ENCODE measurements at places on chromosomes 2 and 18. TPM values are rescaled to one million over a fixed set of nuclear protein-coding genes. Genes with fewer than 3 reads are reported as not detected.

- peak; percentile 28 for DNase-seq
Observed at GRCh38 chr2:182240862-182241371, 185.9 kb downstream of the PDE1A start.

- no peak for DNase-seq
Observed at GRCh38 chr2:46377101-46377581, 79.9 kb downstream of the EPAS1 start.

- DNase-seq = no peak
Observed at GRCh38 chr2:48112911-48113680, 206.8 kb upstream of the FBXO11 start.

- DNase-seq = no peak
Observed at GRCh38 chr2:105910497-105911238, 166.0 kb downstream of the NCK2 start.

Gene ARHGEF33
- total RNA-seq = 0.34 TPM

- DNase-seq = no peak
Observed at GRCh38 chr2:48600204-48600813, 17.3 kb upstream of the GTF2A1L start.

DNA sequence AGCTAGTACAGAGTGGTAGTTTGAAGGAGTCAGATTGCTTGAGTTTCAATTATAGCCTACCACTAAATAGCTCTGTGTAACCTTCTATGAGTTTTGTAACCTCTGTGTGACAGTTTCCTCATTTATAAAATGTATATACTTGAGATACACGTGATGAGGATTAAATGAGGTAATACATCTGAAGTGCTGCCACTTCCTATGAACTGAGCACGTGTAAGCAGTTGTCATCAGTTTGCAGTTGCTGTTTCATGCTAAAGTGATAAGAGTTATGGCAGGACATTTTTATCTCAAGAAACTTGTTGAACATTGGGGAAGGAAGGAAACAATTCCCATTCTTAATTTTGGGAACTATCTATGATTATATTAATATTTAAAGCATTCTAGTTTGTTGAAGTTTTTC lies 38.5 kb downstream of the CARF start:
- DNase-seq = no peak

- no peak for DNase-seq
Observed at GRCh38 chr18:56026509-56026908, 438.5 kb upstream of the TCF4 start.

DNA sequence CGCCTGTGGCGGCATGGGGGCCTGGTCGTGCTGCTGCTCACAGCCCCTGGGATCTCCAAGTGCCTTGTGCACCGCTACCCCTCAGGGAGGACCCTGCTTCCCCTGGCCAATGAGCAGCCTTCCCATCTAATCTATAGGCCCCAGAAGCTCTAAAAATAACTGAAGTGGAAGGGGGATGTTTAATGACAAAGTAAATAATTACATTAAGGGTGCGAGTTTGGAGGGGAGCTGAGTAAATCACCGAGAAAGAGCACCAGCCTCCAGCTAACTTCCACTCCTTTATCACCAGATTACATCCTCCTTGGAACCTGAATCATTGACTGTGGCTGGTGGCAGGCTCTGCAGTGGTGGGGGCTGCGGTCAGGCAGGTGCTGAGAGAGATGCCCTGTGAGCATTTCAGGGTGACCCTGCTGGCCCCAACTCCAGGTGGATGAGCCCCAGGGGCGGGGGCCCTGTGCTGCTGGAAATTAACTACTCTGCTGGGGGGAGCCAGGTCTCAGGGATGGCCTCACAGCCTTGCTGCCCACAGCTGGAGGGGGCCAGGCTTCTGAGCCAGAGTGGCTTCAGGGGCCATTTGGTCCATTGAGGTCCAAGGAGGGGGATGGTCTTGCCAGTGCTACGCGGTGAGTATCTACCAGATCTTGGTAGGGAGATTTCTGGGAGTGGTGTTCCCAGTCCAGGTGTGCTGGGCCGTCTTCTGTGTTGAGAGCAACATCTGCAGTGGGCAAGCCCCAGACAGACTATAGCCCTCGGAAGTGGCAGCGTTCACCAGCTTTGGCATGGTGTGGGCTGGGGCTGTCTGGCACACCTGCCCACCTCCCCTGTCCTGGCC lies 74.2 kb downstream of the GLI2 start:
- DNase-seq = no peak

Gene ACYP2
- total RNA-seq = 6.4 TPM

- DNase-seq = no peak
Observed at GRCh38 chr2:34102339-34102738, 503.2 kb upstream of the FAM98A start.

DNA sequence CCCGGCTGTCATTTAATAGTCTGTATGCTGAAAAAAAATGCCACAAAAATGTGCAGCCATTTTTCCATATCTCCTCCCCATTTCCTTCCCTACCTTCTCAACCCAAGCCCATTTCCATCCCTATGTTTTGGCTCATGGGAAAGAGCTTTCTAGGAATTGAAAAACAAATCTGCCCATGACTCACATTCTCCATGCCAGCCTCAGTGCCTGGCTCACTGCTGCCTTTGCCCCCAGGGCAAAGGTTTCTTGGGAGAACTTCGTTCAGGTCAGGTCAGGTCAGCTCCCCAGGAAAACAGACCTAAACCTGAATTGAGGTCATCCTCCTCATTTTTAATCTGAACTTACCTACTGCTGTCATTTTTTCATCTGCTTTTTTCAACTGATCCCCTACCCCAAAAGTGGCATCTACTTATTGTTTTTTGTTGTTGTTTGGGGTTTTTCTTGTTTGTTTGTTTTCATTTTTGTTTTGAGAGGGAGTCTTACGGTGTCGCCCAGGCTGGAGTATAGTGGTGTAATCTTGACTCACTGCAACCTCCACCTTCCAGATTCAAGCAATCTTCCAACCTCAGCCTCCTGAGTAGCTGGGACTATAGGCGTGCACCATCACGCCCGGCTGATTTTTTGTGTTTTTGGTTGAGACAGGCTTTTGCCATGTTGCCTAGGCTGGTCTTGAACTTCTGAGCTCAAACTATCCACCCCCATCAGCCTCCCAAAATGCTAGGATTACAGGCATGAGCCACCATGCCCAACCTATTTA lies 66.7 kb downstream of the FECH start:
- DNase-seq = no peak

GRCh38 chr2:193963472-193964119 lies 1693.4 kb upstream of the SLC39A10 start:
- DNase-seq = no peak

DNA sequence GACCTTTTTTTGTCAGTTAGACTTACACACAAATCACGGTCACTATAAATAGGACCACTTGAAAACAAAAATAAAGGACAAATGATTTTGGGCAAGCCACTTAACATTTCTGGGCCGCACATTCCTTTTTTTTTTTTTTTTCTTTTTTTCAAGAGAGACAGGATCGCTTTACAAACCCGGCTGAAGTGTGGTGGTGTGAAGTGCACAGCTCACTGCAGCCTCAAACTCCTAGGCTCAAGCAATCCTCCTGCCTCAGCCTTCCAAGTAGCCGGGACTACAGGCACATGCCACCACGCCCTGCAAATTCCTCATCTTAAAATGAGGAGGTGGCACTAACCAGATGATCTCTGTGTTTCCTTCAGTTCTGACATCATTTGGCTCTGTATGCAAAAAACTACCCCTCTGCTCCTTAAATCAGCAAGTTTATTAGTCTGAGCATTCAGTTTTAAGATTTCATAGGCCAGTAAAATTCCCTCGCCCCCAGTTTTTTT lies 28.3 kb upstream of the MRO start:
- no peak for DNase-seq

GRCh38 chr18:26327062-26327461 lies 100.8 kb downstream of the TAF4B start:
- DNase-seq = no peak

DNA sequence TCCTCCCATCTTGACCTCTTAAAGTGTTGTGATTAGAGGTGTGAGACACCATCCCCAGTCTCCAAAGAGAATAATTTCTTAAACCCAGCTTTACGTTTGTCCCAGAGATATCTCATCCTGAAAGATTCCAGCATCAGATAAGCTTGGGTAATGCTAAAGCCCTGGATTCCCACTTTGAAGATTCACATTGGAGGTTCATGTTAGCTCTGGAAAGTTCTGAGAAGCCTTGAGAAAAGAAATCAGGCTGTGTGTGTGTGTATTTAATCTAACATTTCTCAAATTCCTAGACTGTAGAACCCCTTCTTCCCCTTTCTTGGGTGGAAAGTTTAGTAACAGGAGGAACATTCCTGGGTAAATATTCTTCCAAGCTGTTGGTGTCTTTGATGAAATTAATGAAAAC lies 18.0 kb downstream of the ZNF532 start:
- DNase-seq = no peak

- no peak for DNase-seq
Observed at GRCh38 chr2:84640411-84640810, 124.1 kb downstream of the DNAH6 start.

DNA sequence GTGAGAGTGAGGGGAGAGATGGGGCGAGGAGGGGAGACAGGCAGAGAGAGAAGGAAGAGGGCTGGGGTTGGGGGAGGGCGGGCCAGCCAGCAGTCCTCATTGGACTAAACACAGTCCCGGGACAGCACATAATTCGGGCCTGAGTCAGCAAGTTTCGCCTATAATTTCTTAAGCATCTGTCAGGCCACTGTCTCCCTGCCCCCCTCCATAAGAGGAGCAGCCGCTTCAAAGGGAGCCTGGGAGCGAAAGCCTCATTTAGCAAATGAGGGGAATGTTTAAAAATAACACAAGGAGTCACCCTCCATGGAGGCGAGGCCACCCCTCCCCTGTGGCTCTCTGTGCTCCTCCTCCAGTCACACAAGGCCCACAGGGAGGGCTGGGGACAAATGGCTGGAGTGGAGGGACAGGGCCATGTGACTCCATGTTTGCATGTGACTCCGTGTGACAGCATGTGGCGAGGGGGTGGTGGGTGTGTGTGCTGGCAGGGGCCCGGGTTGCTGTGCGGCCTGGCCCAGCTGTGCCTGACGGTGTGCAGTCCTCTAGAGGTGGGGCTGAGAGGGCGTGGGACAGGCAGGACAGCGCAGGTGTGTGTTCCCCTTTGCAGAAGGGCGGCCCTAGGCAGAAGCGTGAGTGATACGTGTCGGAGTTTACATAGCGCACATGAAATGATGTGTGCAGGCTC lies 162.4 kb downstream of the CELF4 start:
- no peak for DNase-seq

- DNase-seq = no peak
Observed at GRCh38 chr2:28582152-28582551, 86.3 kb downstream of the PLB1 start.

Gene GCG
- not detected for total RNA-seq

DNA sequence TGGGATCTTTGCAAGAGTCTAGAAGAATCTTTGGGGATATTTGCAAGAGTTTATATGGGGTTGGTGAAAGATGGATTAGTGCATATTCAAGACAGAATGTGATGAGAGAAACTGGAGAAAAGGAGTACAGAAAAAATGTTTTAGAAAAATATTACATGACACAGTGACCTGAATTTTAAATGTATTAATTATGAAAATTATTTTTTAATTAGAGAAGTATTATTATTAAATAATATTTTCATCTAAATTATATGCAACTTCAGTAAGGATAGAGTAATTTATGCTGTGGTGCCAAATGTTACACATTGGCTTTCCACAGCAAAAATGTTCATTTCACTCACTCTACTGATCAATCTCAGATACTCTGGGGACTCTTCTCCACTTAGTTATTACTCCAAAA lies 1442.8 kb upstream of the SLC39A10 start:
- no peak for DNase-seq

Gene EDAR
- total RNA-seq = 0.36 TPM

- no peak for DNase-seq
Observed at GRCh38 chr2:202750763-202751427, 116.1 kb downstream of the FAM117B start.

DNA sequence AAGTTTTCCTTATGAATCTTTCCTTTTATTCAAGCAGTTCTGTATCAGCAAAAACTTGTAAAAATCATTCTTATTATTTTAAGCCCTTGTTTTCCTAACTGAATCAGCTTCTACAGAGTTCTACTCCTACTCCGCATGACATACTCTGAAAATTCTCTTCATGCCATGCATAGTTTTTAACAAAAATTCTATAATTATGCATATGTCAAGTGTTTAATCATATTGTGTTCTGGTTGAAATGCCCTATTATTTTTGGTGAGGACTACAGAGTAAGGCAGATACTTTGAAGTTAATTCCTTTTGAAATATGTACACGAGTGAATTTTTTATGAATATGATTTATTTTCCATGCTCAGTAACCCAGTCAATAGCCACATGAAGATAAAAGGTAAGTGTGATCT lies 28.8 kb downstream of the ANKRD30B start:
- no peak for DNase-seq

Gene NOSTRIN
- not detected for total RNA-seq

DNA sequence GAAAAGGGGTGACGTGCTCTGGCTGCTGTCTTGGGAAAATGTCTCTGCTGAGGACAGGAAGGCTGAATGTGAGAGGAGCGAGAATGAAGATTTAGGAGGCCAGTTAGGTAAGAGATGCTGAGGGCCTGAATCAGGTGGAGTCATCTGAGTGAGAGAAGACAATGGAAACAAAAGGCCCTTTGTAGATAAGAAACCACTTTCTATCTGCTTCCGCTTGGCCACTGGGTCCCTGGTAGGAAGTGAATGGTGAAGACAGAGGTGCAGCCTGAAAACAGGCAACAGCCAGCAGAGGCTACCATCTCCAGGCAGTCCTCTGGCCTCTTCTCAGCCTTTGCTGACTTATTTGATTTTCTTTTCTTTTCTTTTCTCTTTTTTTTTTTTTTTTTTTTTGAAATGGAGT lies 374.0 kb upstream of the SLC14A2 start:
- no peak for DNase-seq

GRCh38 chr18:11851806-11852337 lies 659 bp downstream of the CHMP1B start:
- DNase-seq = peak; percentile 67

DNA sequence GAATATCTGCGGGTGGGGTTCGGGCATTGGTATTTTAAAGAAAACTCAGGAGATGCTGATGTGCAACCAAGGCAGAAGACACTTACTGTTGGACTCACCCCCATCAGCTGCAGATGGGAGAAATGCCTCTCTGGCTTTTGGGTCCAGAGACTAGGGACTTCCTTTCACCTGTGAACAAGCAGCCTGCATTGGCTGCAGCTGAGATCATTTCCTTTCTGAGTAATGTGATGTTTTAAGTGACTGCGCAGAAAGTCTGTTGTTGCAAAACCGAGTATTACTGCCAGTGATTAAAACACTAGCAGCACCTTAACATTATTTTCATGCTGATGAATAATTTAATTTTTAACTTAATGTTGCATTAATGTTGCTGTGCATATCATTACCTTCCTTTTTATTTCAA lies 143.0 kb downstream of the TSN start:
- DNase-seq = no peak

- peak; percentile 94 for DNase-seq
Observed at GRCh38 chr2:241609859-241610793, 26.8 kb downstream of the THAP4 start.

DNA sequence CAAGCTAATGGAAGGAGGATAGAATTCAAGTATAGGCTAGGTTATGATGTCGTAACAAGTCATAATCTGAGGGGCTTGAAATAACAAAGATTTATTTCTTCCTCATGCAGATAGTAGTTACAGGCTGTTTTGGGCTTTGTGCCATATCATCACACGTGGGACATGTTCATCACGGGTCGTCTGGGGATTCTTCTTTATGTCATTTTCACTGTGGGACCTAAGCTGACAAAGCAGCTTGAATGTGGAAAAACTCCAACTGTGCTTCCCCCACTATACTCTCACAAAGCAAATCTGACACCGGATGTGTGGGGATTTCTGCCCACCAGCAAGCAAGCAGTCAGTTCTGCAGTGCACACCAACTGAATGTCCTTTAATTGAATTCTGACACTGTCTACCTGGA lies 124.8 kb downstream of the LTBP1 start:
- DNase-seq = no peak

Gene DYNAP
- total RNA-seq = not detected

GRCh38 chr2:121095257-121096080 lies 189.5 kb downstream of the TFCP2L1 start:
- peak; percentile 47 for DNase-seq
